ENCODE measurements at places on chromosomes 13 and 19.

GRCh38 chr13:29523199-29523961 lies 72.1 kb downstream of the SLC7A1 start:
- DNase-seq: no peak

DNA sequence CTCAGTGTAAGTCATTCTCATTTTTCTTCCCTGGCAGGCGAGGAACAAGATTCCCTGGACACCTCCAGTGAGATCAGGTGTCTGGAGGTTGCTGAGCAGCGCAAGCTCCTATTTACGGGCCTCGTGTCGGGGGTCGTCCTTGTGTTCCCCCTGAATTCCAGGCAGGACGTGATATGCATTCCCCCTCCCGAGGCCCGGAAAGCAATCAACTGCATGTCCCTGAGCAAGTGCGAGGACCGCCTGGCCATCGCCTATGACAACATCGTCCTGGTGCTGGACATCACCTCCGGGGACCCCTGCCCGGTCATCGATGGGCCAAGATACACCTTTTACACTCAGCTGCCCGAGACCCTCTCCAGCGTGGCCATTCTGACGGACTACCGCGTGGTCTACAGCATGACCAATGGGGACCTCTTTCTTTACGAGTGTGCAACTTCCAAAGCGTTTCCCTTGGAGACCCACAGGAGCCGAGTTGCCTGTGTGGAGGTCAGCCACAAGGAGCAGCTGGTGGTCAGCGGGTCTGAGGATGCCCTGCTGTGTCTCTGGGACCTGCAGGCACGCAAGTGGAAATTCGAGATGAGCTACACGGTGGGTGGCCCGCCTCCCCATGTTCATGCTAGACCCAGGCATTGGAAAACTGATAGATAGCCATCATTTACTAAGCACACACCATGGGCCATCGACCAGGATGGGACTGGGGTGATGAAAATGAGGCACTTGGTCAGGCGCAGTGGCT lies 21.5 kb upstream of the SIN3B start:
- DNase-seq: no peak

DNA sequence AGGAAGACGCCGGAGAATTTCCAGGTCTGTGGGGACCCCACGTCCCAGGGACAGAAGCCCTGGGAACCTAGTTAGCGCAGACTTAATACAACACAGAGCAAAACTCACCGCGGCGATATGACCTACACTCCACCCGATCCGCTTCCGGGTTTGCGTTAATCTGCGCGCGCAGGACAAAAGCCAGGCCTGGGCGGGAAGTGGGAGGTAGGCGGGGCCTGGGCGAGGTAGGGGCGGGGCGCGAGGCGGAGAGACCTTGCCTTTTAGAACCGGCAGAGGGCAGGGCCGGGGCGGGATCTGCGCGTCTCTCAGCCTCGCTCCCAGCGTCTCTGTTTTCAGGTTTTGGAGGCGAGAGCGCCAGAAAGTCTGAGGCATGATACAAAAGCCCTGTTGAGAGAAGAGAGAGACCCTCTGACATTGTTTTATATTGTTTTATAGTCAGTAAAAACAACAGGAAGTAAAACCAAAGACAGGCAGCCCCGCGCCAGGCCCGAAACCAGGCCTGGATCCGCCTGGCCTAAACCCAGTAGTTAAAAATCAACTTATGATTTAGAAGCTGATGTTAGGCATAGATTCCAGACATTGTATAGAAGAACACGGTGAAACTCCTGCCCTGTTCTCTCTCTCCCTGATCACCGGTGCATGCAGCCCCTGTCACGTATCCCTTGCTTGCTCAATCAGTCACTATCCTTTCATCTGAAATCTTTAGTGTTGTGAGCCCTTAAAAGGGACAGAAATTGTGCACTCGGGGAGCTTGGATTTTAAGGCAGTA lies at the start of gene ZNF611:
TSS of gene ZNF611 (minus strand) at position 152 of the 769 bp plus-strand sequence. CDS start 19,150 bp downstream, outside the sequence.
- DNase-seq: peak; percentile 92

DNA sequence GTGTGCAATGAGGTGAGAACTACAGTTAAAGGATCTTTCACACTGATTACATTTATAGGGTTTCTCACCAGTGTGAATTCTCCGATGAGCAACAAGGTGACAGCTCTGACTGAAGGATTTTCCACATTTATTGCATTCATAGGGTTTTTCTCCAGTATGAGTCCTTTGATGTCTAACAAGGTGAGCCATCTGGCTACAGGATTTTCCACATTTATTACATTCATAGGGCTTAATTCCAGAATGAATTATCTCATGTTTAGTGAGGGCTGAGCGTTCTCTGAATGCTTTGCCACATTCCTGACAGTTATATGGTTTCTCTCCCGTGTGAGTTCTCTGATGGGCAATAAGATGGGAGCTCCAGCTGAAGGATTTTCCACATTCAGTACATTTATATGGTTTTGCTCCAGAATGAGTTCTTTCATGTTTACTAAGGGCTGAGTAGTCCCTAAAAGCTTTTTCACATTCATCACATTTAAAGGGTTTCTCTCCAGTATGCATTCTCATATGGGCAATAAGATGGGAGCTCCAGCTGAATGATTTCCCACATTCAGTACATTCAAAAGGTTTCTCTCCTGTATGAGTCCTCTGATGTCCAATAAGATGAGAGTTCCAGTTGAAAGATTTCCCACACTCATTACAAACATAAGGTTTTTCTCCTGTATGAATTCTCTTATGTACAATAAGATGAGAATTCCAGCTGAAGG lies 4.4 kb upstream of the C19orf18 start:
- DNase-seq: no peak

- no peak for DNase-seq
Measured at GRCh38 chr19:15900504-15900903, 2.6 kb upstream of the CYP4F2 start.

GRCh38 chr19:22634450-22634827 lies 315 bp downstream of the ZNF492 start:
- DNase-seq: no peak

DNA sequence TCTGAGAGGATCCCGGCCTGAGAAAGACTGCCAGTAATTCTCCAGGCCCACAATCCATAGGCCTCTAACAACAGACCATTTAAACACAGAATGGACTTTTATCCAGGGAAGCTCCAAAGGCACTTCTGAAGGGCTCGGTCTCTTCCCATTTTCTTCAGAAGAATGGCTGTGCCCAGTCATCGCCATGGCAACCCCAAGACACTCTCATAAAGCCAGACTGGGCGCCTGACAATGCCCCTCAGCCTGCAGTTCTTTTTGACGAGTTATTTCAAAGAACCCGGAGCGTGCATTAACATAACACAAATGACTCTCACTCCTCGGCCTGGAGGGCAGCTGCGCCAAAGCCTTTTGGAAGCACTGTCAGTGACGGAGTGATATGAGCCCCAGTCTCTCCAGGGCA lies 61.0 kb downstream of the RASA3 start:
- DNase-seq: no peak

GRCh38 chr19:40424637-40425449 lies 949 bp downstream of the SERTAD1 start:
- DNase-seq: no peak

GRCh38 chr19:40302224-40303011 lies 17.3 kb upstream of the AKT2 start:
- no peak for DNase-seq

- no peak for DNase-seq
Measured at GRCh38 chr19:40246292-40247073, 20.0 kb upstream of the CCNP start.

DNA sequence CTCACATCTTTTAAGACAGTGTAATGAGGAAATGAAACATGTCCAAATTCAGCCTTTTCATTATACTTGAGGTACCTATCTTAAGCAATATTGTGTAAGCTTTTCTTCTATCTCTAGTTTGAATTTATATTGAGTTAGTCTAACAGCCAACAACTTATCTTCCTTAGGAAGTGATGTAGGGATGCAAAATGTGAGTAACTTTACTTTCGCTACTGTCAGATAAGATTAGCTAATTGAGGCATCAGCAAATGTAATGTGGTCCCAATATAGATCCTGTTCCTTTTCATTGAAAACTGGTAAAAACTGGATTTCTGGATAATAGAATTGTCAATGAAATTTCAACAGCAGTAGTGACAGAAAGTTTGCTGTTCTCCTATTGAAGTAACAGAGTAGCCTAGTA lies 902.2 kb downstream of the GPC5 start:
- DNase-seq: no peak

- no peak for DNase-seq
Measured at GRCh38 chr13:35765941-35766340, 289.5 kb upstream of the MAB21L1 start.

- DNase-seq: no peak
Measured at GRCh38 chr19:51293571-51294210, 17.8 kb upstream of the IGLON5 start.

GRCh38 chr19:55838251-55838650 lies 1.9 kb downstream of the NLRP4 start:
- DNase-seq: no peak

- DNase-seq: no peak
Measured at GRCh38 chr13:90757127-90757680, 590.3 kb upstream of the MIR17HG start.

DNA sequence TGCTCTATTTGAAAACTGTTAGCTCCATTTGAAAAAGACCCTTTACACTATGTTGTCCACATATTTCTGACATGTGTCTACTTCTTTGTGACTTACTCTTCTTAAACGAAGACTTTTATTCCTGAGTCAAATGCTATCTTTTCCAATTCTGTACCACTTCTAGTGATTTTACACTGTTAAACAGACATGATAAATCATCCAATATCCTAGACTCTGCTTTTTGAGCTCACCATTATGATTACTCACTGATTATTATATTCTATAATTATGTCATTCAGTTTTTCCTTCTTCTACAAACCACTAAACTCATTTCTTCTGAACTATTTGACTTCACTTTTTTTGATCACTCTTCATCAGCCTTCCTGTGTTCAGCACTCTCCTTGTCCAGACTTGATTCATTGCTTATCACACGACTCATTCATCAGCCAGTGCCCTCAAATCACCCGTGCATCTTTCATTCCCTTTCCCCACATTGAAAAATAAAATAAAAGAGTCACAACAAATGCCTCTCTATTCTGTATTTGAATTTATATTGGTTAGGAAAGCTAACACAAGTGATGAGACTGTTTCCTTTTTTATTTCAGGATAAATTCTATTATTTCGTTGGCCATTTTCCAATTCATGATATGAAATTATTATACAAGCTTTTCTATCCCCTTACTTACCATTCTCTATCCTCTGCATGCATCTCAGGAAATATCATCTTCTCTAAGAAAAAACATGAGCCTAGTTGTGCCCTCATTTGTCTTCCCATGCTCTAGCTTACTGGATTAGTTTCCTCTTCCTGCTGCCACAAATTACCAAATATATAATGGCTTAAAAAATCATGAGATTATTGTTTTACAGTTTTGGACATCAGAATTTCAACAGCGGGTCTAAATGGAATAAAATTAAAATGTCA lies 1482.1 kb upstream of the MIR17HG start:
- DNase-seq: no peak

- DNase-seq: no peak
Measured at GRCh38 chr13:29143847-29144246, 323.7 kb downstream of the MTUS2 start.

DNA sequence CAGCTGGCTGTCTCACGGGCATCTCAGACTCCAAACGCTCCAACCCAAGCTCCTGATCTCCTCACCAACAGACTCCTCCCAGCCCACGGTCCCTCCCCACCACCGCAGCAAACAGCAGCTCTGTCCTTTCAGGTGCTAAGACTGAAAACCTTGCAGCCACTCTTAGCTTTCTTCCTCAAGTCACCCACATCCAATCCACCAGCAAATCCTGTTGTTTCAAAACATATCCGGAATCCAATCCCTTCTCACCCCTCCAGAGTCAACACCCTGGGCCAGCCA lies 20.8 kb downstream of the C19orf81 start:
- no peak for DNase-seq

GRCh38 chr13:43088093-43088511 lies 64.7 kb downstream of the DNAJC15 start:
- no peak for DNase-seq

GRCh38 chr19:39352381-39353255 lies 10.4 kb downstream of the SAMD4B start:
- no peak for DNase-seq

- DNase-seq: no peak
Measured at GRCh38 chr13:28820099-28821051, at the start of gene MTUS2. Gene MTUS2 (plus strand): TSS chr13:28820339.

- no peak for DNase-seq
Measured at GRCh38 chr13:95301183-95301967, at the start of gene ABCC4. Gene ABCC4 (minus strand): TSS chr13:95301451. CDS start chr13:95301314, 137 bp downstream.

DNA sequence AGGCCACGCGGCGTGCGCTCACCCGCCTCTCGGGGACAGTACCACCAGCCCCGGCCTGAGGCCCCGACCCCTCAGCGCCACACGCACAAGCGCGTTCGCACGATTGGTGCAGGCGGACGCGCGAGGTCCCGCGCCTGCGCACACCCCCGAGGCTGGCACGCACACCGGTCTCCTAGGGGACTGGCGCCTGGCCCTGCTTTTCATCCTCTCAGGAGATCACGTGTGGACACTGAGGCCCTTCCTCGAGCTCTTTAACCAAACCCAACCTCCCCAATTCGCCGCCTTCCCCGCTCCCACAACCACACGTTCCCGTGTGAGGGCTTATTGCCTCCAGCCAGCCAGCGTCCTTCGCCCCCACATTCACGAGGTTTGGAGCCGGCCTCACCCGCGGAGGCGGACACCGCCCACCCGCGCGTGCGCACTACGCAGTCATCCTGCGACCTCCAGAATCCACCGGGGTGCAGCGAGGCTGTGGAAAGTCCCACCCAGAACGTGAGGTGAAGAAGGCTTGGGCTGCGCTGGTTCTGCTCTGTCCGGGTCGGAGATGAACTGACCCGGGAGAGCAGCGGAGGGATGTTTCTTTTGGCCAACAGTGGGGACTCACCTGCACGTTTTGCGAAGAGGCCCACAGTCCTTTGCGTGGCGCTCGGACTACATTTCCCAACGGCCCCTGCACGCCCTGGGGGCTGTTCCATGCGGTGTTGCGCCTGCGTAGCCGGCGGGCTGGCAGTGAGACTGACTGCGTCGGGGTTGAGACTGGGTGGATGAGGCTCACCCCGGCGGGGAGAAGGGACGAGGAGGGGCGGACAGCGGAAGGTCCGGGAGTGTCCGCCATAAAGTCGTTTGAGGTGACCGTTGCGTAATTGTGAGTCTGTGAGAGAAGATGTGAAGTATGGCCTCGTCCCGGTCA lies 539 bp upstream of the ZNF667 start:
- DNase-seq: peak; percentile 46

Data from thoracic aorta (tissue), 2 donors.